AG04450 (cell line): ENCODE measurements at places on chromosomes 12 and 14. TPM values are rescaled to one million over a fixed set of nuclear protein-coding genes. Genes with fewer than 3 reads are reported as not detected.

DNA sequence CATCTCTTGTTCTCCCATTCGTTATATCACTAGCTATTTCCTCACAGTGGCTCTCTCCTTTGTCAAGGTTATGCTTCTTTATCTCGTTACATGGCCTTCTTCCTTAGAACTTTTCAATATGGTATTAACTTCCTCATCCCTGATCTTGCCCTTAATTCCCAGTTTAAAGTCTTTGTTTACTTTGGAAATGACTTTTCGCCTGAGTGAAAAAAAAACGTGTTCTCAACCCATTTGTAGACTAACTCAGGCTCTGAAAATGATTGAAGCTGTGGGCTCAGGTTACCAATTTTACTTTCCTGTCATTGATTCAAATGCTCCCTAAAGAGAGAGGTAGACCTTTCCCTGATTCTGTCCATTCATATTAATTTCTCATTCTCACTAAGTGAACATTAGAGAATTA lies 135.2 kb downstream of the NUBPL start:
- DNase-seq = no peak

GRCh38 chr12:119631930-119632678 lies 35.8 kb upstream of the PRKAB1 start:
- DNase-seq = no peak

DNA sequence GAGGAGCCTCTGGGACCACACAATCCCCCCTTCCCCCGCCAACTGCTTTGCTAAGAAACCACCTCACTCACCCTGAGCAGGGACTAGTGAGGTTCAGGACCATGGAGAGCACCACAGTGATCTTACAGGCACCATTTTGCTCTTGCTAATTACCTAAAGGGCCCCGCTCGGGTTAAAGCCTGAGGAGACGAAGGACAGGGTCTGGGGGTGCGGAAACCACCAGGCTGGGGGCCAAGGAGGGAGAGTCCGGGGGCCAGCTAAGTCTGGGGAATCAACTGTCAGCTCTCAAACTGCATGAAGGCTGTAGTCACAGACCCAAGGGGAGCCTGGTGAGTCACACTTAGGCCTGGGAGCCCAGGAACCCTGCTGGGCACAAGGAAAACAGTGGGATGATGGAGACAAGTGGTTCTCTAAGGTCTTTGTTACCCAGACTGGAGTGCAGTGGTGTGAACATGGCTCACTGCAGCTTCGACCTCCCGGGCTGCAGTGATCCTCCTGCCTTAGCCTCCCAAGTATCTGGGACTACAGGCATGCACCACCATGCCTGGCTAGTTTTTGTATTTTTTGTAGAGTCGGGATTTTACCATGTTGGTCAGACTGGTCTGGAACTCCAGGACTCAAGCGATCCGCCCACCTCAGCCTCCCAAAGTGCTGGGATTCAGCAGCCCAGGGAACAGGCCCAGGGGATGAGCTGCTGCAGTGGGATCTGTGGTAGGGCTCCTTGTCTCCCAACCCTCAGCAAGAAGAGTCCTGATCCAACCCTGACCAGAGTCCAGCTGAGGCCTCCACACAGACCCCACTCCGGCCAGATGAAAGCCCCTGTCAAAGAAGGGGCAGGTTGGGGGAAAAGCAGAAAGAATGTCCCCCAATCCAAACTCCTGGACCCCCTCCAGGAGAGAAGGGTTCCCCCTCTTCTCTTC lies 98.8 kb downstream of the CALM1 start:
- peak; percentile 44 for DNase-seq

ENTPD5 gene
- 10.0 and 11.4 TPM in 2 replicates for polyA plus RNA-seq

- DNase-seq = no peak
Observed at GRCh38 chr14:73025544-73025943, 1.4 kb downstream of the ZFYVE1 start.

DNA sequence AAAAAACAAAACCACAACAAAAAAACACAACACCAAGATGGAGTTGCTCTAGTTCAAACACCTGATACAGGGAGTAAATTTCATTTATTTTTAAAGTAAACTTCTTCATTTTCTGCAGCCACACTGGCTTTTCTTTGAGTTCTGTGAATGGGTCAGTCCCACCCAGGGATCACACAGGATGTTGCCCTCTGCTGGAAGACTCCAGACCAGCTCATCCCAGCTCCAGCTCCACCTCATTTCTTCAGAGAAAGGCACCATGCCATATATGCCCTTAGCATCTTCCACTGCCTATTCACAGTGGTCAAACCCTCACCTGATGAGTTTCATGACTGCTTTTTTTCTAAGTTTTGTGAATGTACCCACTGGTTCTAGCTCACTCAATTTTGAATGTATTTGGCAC lies 8.0 kb downstream of the GLIPR1 start:
- no peak for DNase-seq

MANSC4 gene
- not detected in 2 replicates for polyA plus RNA-seq

SLC10A1 gene
- polyA plus RNA-seq = not detected in 2 replicates

ZNF891 gene
- 0.43 and 0.66 TPM in 2 replicates for polyA plus RNA-seq

GRCh38 chr14:24278424-24278823 lies 7.0 kb upstream of the RABGGTA start:
- no peak for DNase-seq

GRCh38 chr14:101412739-101413138 lies 148.6 kb upstream of the DIO3 start:
- no peak for DNase-seq

- no peak for DNase-seq
Observed at GRCh38 chr14:103576371-103577024, 13.7 kb downstream of the COA8 start.

DNA sequence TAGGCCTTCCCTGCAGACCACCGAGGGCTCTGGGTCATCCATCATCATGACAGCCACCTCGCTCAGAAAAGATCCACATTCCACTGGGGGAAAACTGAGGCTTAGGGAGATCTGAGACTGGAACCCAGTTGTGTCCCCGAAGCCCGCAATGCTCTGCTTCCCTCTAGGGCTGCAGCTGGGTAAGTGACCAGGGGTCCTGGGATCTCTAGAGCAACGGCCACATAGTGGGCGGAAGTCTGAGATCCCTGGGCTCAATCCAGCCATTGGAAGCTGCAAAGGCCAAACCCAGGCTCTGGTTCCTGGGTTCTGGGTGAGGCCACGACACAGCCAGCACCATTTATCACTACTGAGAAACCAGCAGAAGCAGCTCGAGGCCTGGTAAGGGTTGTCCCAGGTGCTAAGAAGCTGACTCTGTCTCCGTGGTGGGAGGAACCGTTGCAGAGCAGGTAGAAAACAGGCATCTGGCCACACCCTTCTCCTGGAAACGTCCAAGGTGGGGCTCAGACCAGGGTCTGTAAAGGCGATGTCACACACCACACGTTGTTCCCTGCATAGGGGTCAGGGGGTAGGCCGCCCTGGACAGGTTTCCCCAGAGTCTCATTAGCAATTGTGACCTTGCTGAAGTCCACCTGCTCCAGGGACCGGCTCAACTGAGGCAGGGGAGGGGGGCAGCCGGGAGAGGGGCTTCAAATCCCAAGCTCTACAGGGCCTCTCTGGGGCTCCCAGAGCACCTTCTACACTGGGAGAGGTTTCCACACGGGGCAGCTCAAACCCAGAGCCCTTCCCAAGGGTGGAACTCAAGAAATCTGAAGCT lies 38.6 kb downstream of the BCL11B start:
- no peak for DNase-seq

- no peak for DNase-seq
Observed at GRCh38 chr12:122506393-122506938, 5.7 kb upstream of the ZCCHC8 start.

GRCh38 chr14:49770212-49770817 lies 2.4 kb downstream of the KLHDC2 start:
- DNase-seq = no peak

DNA sequence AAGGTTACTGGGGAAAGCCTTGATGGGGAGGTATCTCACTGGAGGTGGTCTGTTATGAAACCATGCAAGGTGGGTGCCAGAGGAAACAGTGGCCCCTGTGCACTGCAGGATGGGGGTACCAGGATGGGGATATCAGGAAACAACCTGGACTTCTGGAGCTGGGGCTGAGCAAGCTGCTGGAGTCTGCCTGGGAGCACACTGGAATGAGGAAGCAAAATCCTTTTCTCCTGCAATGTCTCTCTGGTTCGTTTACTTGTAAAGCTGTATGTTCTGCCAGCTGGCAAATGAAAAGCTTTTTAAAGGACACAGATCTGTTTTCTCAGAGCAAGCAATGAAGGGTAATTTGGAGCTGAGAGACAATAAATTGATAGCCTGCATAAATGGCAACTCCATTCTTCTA lies 23.2 kb upstream of the SERPINA1 start:
- no peak for DNase-seq

TRHDE gene
- polyA plus RNA-seq = 71.1 and 90.7 TPM in 2 replicates

ANKS1B gene
- 0.17 and 0.22 TPM in 2 replicates for polyA plus RNA-seq

DNA sequence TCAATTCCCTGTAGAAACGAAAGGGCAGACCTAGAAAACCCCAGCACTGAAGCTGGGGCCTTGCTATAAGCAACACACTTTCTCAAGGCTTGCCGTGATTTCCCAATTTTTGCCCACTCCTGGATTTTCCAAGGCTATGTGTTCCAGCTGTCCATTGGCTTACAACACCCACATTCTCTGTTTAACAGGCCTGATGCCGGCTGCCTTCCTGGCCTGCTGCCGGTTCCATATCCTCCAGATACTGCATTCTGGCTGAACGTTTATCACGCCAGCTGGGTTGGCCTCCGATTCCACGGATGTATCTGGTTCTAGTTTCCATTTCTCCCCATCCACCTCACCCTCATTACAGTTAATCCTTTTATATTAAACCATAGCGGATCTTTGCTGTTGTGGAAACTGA lies 2.0 kb upstream of the PCNX1 start:
- peak; percentile 90 for DNase-seq

DNA sequence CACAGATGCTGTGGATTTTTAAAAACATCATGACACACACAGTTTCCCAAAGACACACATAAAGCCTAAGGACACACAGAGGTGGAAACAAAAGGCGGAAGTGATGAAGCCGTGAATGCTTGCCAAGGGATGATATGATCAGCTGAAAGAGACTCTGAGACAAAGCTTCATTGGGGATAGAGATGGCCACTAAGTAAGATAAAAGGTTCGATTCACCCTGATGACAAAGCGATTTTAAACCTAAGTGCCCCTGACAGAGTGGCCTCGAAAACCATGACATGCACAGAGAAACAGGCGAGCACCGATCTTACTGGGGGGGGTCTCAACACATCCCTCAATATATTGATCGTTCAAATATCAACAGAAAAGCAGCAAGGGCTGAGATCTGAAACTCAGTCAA lies 20.3 kb upstream of the EIF5 start:
- DNase-seq = no peak

SERPINA9 gene
- 0.05 and 0.07 TPM in 2 replicates for polyA plus RNA-seq

DNA sequence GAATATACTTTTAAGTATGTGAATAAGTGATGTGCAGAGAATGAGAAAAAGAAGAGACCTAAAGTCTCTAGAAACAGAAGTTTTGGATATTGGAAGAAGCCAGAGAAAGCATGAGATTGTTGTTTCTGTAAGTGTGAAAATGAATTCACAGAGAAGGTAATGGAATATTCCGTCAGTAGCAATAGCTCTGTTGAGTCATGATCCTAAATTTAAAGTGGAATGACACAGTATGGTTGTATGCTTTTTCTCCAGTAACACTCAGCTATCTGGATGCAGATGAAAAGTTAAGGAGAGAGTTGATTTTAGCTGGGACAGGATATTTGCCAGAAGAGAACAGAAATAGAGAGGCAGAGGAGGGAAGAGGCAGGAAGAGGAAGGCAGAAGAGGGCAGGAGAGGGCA lies 1166.3 kb downstream of the GALC start:
- DNase-seq = no peak

GRCh38 chr14:24612196-24612595 lies 2.7 kb upstream of the GZMH start:
- no peak for DNase-seq

DNA sequence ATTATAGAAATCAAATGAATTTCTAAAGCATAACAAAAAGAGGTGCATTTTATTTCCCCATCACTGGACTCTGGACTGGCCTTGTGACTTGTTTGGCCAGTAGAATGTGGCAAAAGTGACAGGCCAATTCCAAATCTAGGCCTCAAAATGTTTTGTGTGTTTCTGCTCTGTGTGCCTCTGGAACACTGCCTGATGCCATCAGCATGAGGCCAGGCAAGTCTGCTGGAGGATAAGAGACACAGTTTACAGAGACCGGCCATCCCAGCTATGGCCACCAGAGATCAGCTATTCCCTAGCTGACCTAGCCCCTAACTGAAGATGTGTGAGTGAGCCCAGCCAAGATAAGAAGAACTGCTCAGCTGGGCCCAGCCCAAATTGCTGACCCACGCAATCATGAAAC lies 32.9 kb downstream of the ASCL1 start:
- DNase-seq = no peak

PLEK2 gene
- polyA plus RNA-seq = 1.5 and 1.6 TPM in 2 replicates

RARG gene
- 20.1 and 25.6 TPM in 2 replicates for polyA plus RNA-seq

PZP gene
- polyA plus RNA-seq = not detected in 2 replicates

- DNase-seq = no peak
Observed at GRCh38 chr12:113277511-113277910, 56.2 kb downstream of the TPCN1 start.

- no peak for DNase-seq
Observed at GRCh38 chr14:86243158-86243557, 713.2 kb downstream of the FLRT2 start.

DNA sequence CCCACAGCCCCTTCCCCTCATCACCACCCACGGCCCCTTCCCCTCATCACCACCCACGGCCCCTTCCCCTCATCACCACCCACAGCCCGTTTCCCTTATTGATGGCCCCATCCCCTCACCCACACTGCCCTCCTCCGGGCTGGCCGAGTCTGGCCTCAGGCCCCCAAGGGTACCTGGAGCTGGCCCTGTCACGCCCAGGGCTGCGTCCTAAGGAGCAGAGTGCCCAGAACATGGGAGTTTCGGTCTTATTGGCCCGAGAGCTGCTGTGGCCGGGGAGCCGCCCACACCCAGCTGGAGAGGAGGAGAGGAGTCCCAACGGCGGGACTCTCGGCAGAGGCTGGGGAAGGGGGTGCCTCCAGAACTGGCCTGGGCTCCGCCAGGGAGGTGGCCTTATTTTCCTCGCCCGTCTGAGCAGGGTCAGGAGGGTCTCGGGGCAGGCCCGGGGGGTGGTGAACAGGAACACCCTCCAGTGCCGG lies 182.3 kb downstream of the KIF26A start:
- DNase-seq = no peak

GRCh38 chr12:68342966-68343365 lies 10.8 kb upstream of the MDM1 start:
- no peak for DNase-seq

- no peak for DNase-seq
Observed at GRCh38 chr12:112950701-112951100, 12.4 kb downstream of the OAS3 start.

DNA sequence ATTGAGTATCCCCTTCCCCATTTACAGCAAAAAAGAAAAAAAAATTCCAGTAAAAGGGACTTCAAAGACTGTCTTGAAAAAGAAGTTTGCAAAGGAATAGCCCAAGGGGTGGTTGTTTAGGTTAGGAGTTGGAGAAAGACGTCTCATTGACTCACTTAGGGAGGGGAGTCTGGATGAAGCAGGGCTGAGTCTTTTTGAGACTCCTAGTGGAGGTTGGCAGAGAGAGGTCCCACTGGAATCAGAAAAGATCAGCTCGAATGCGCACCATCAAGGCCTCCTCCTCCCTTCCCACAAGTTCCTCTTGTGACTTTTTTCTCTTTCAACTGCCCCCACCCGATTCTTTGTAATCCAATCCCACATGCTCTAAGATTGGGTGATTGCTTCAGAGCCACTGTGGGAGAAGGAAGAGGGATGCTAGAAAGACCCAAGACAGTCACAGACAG lies 1.9 kb downstream of the ARHGEF40 start:
- peak; percentile 44 for DNase-seq
